Activated naive CD4-positive, alpha-beta T cell treated with anti-CD3 and anti-CD28 coated beads for 36 hours (primary cell): ENCODE measurements at places on chromosomes 13 and 19. TPM values are rescaled to one million over a fixed set of nuclear protein-coding genes. Genes with fewer than 3 reads are reported as not detected.

Gene LIM2
- not detected for total RNA-seq

Gene DNAAF3
- total RNA-seq = not detected

Gene OR10H1
- not detected for total RNA-seq

Gene SH2D3A
- 24.9 TPM for total RNA-seq

Gene UGGT2
- 0.12 TPM for total RNA-seq

Gene FGF21
- total RNA-seq = not detected

Gene SLC25A41
- not detected for total RNA-seq

Gene MADCAM1
- 0.24 TPM for total RNA-seq

Gene ZNF581
- 18.0 TPM for total RNA-seq

Gene SPIB
- total RNA-seq = 0.36 TPM
